ENCODE measurements at places on chromosomes 1 and 21.

- DNase-seq: no peak
These were observed 59.7 kb downstream of the NTPCR start for GRCh38 chr1:233010146-233010545.

DNA sequence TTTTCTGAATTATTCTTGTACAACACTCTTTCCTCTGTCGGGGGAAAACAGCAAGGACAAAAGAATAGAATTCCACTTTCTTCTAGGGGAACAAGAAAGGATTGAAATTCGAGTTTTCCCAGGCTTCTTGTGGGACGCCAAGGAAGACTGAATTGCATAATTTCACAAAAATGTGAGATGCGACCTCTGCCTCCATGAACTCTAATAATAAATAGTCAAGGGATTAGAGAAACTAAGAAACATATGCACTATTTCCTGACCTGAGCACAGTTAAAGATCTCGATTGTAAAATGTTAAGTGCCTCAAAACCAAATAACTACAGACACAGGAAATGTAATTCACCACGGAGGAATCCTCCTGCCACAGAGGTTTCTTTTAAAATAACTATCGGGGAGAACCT lies 117.3 kb upstream of the MARK1 start:
- DNase-seq: no peak

DNA sequence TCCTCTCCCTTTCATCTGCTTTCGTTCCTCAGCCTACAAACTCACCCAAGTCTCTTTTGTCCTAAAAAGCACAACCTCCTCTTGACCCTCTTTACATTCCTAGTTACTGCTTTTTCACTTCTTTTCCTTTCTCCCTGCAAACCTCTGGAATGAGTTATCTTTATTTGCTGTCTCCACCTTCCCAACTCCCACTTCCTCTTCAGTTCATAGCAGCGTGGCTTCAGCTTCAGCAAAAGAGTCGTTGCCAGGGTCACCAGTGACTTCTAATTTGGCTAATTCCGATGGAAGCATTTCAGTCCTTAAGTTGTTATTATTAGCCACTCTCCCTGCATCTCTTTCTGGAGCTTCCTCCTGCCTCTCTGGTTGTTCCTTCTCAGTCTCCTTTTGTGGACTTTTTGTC lies 6.2 kb upstream of the TMEM54 start:
- DNase-seq: no peak

- no peak for DNase-seq
These were observed 72.2 kb upstream of the SELENON start for GRCh38 chr1:25727635-25728286.

GRCh38 chr1:44696789-44697345 lies 22.4 kb downstream of the ARMH1 start:
- DNase-seq: no peak

- DNase-seq: no peak
These were observed 113.1 kb upstream of the GRIK3 start for GRCh38 chr1:37147392-37147831.

GRCh38 chr1:35047188-35047858 lies 15.6 kb upstream of the ZMYM6 start:
- DNase-seq: no peak

DNA sequence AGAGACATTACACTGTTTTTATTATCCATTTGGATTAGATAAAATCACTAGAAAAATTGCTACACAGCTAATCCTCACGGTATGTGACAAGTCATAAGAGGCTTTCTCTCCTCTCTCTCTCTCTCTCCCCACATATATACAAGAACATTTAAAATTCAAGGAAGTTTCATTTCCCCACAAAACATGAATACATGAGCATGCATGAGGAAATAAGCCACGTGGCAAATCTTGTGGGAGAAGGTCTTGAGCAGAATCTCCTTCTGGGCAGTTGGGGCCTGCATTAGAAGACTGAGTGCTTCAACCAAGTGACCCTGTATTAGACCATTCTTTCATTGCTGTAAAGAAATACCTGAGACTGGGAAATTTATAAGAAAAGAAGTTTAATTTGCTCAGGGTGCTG lies 1313.1 kb downstream of the MRPL39 start:
- DNase-seq: no peak
